ENCODE measurements at places on chromosomes 7 and 10. TPM values are rescaled to one million over a fixed set of nuclear protein-coding genes. Genes with fewer than 3 reads are reported as not detected.

- DNase-seq: no peak
Observed at GRCh38 chr10:117166418-117167345, 28.6 kb upstream of the VAX1 start.

Gene C7orf57
- 3.7 TPM for polyA plus RNA-seq

Gene COL13A1
- polyA plus RNA-seq: 53.4 TPM

Gene LIPF
- polyA plus RNA-seq: not detected

DNA sequence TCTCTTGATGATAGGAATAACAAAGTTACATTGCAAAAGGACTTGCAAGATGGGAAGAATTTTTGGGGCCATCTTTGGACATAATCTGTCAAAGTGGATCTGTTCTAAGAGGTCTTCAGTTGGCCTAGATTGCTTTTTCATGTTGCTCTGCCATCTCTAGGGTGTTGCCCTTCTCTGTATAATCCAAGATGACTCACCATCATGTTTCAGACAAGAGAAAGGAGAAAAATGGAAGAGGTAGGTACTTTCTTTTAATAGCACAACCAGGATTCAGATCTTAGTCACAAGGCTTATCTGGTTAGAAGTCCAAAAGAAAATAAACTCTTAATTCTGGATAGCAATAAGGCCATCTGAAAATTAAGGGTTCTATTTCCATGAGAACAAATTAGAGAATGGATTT lies 38.7 kb upstream of the FOXP2 start:
- no peak for DNase-seq

GRCh38 chr7:28755255-28755654 lies 202.9 kb downstream of the TRIL start:
- no peak for DNase-seq

DNA sequence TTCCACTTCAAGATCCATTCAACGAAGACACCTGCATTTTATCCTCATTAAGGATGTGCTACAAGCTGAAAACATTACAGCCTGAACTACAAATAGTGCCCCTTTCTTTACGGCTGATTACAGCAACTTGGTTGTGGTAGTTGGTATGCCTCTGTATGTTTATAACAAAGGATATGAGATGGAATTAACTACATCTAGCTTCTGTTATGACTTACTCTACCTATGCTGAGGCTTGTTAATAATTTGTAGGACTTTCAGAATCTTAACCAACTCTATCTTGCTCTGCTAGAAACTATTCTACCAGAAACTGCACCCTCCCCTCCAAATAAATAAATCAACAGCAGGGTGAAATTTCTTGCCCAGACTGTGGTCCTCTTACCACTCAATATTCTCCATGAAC lies 448.1 kb downstream of the GRM8 start:
- no peak for DNase-seq

DNA sequence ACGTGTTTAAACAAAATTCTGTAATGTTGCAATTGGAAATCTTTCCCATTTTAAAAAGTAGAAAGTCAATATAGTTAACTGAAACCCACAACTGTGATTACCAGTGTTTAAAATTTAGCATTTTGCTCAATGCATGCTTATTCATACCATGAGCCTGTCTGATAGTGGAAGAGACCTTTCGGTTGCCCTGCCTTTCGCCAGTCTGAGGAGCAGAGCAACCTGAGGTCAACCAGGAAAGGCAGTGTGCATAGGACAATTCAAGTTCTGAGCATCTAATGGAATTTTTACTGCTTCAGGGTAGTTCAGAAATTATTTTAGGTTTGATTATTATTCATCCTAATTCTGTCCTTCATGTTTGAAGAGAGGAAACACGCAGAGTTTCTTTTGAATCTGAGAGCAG lies 100.8 kb downstream of the CUBN start:
- DNase-seq: no peak

- DNase-seq: no peak
Observed at GRCh38 chr10:78623578-78624215, 445.1 kb upstream of the ZMIZ1 start.

DNA sequence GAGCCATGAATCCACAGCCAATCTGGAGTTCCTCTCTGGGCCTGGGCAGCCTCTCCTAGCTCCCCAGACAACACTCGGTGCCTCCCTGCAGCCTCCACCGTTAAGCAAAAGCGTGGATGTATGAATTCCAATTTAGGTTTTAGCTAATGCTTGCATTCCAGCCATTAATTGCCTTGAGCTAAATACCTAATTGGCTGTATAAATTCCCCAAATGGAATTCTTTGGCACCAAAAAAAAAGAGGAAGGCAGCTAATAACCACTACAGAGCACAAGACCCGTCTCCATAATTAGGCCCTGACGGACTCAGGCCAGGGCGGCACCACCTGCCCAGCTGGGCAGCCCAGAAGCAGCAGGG lies 140.5 kb downstream of the PTPRN2 start:
- no peak for DNase-seq

- no peak for DNase-seq
Observed at GRCh38 chr10:24920907-24921881, 31.2 kb downstream of the PRTFDC1 start.

DNA sequence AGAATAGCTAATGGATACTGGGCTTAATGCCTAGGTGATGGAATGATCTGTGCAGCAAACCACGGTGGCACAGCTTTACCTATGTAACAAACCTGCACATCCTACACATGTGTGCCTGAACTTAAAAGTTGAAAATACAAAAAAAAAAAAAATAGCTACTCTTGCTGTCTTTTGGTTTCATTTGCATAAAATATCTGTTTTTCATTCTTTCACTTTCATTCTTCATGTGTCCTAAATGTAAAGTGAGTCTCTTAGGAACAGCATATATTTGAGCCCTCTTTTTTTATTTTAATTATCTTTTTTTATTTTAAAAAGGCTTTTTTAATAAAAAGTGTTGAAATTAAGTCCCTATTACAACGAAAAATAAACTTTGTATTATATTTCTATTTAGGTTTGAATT lies 836.1 kb upstream of the KCND2 start:
- DNase-seq: no peak

GRCh38 chr7:22452142-22452959 lies 47.6 kb downstream of the STEAP1B start:
- DNase-seq: no peak

GRCh38 chr10:6314620-6315205 lies 112.0 kb downstream of the PFKFB3 start:
- DNase-seq: no peak

Gene HOXA1
- 2.7 TPM for polyA plus RNA-seq

DNA sequence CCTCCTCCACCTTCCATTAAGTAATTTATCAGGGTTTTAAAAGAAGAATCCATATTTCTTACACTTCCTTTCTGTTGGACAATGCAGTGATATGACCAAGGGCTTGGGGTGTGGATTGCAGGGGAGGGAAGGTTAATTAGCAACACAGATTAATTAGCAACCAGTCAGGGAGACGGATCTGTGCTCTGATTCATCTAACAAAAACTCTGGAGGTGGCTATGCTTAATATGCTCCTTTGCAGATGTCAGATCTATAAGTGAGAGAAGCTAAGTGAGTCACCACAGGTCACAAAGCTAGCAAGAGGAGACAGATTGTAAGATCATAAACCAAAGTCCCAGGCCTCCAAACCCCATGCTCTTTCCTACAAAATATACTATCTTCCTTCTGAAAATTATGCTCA lies 178.8 kb upstream of the ITGB1 start:
- DNase-seq: no peak

GRCh38 chr7:99001482-99002147 lies 123.3 kb downstream of the TRRAP start:
- DNase-seq: no peak

Gene SYT15
- 23.6 TPM for polyA plus RNA-seq

- no peak for DNase-seq
Observed at GRCh38 chr10:124534231-124534798, 72.7 kb downstream of the LHPP start.

GRCh38 chr7:137931823-137932222 lies 70.1 kb downstream of the CREB3L2 start:
- DNase-seq: no peak

DNA sequence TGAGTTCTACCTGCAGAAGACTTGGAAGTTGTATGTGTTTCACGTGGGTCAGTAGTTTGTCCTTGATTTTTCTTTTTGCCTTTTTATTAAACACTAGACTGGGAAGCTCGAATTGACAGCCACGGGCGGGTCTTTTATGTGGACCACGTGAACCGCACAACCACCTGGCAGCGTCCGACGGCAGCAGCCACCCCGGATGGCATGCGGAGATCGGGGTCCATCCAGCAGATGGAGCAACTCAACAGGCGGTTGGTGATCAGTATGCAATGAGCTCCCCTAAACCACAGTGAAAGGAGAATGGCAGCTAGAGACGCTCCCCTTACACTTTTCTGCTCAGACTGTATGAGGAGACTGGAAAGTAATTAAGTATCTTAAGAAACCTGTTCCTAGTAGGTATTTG lies 126.7 kb upstream of the STK17A start:
- DNase-seq: no peak

Gene RBP3
- 0.09 TPM for polyA plus RNA-seq

GRCh38 chr7:12865593-12865992 lies 178.2 kb downstream of the ARL4A start:
- DNase-seq: no peak

- DNase-seq: no peak
Observed at GRCh38 chr10:37734971-37735370, 122.4 kb downstream of the ZNF248 start.

DNA sequence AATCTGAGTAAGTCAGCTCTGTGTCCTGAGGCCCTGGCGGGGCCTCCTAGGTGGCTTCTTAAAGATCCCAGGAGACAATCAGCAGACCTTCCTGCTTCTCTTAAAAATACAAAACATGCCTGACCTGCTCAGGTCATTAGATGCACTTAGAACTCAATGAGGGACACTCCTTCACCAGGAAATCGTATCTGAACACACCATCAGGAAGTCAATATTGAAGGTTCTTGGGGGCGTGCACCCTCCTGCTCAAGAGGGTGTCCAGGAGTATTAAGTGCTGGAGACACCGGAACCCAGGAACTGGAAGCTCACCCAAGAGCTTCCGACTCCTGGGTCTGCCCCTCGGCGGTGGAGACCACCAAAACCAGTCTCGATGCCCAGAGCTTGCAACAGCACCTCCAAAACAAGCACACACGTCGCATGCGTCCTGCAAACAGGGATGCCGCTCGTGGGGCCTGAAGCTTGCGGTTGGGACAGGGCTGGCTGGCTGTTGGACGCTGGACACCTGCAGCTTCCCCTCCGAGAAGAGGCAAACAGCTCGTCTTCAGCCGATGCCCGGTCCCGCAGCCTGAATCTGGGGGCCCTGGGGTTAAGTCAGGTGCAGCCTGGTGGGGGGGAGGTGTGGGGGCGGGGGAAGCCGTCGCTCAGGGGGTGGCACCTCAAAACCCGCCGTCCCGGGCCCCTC lies 803 bp downstream of the RAPGEF5 start:
- no peak for DNase-seq

Gene CRPPA
- 3.0 TPM for polyA plus RNA-seq

Data from right lung (tissue), 10 donors.